T1000 (cell line): ENCODE measurements at places on chromosomes 5 and 9.
A peak's percentile ranks its signal among the peaks of the same experiment; 100 is the strongest.

- DNase-seq: peak; percentile 62
These were observed 105.5 kb upstream of the PITX1 start for GRCh38 chr5:135139381-135140134.

DNA sequence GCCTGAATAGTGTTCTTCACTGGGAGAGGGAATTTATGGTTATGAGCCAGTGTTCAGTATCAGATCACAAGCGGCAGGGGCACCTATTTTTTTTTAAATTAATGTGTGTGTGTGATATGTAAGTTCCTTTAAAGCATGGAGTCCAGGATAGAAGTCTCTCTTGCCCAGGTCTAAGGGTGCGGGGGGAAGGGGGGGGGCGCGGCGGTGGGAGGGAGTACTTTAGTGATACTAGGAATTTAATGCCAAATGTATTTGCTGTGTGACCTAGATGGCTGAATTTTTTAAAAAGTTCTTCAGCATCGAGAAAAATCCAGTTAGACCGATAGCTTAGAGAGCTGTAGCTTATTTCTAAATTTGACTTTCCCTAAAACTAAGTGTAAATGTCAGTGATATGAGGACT is 1.5 kb upstream of the FCHO2 start:
- no peak for DNase-seq

GRCh38 chr9:3296536-3296935 is 229.3 kb downstream of the RFX3 start:
- DNase-seq: no peak

DNA sequence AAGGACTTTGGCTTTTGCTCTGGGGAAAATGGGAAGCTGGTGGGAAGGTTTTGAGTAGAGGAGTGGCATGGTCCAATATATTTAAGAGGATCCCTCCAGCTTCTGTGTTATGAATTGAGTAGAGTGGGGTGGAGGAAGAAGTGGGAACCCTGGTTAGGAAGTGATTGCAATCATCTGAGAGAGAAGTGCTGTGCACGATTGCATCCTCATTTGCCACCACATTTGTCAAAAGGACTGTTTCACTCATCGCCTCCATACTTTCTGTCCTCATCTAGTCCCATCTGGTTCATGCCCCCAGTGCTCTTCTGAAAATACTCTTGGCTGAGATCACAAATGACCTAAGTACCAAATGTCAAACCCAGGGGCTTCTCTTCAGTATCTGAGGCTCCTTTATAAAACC is 192.1 kb downstream of the RAB3C start:
- no peak for DNase-seq

DNA sequence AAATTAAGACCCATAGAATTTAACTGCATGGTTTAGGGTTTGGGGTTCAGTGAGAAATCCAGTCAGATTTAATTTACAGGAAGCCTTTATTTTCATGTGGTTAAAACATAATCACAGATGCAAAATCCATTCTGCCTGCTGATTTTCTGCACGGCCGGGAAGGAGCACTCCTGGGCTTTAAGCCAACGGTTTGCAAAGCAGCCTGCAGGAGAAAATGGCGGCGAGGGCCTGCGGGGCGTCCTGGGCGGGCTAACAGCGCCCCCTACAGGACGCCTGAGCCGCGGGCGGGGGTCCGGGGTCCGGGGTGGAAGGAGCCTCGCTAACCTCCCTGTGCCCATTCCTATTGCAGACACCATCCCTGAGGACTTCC is 47.6 kb downstream of the THBS4 start:
- DNase-seq: peak; percentile 67

GRCh38 chr9:28600226-28600625 is 1026.9 kb upstream of the C9orf72 start:
- DNase-seq: no peak

- DNase-seq: no peak
These were observed 25.5 kb downstream of the EGR1 start for GRCh38 chr5:138490648-138491283.

DNA sequence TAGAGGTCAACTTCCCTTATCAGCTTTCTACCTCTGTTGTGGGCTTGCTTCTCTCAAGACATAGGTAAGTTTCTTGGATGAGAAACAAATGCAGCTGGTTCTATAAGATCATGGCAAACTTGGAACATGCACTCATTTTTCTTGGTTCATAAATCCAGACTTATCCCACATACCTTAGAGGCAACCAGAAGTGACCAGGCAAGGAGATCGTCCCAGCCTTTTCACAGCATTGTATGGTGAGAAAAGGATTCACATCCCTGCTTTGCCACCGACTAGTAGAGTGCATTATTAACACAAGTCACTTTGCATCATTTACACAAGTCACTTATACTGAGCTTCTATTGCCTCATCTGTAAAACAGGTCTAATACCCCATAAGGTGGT is 35.4 kb downstream of the LHFPL2 start:
- no peak for DNase-seq

GRCh38 chr9:90515510-90515909 is 127.1 kb downstream of the DIRAS2 start:
- DNase-seq: no peak

DNA sequence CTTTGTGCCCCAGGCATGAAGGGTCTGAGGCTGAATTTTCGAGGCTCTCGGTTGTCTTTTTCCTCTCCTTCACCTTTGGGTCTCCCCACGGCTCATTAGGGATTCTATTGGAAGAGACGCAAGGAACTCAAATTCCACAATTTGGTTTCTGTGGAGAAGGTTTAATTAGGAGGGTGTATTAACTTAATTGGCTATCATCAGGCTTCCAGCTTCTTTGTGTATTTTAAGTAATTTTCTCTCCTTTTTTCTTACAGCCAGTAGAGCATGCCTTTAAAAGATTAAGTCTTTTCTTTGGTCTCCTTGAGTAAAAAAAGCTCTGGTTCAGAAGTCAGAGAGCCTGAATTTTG is 115.4 kb downstream of the PDZD2 start:
- no peak for DNase-seq

DNA sequence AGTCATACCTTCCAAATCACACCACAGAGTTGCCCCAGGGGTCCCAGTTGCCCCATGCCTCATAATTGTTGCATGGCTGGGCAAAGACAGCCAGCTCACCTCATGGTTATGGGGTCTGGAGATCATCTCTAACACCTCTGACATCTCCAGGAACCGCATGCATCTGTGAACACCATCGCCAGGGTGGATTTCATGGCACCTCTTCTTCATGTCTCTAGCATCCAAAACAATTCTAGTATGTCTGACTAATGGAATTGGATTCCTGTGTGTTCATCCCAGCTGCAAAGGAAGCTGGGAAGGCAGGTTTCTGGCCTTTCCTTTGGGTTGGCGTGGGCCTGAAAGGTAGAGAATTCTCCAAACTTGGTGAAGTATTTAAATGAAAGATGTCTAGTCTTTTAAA is 122.3 kb upstream of the ABCA1 start:
- no peak for DNase-seq

DNA sequence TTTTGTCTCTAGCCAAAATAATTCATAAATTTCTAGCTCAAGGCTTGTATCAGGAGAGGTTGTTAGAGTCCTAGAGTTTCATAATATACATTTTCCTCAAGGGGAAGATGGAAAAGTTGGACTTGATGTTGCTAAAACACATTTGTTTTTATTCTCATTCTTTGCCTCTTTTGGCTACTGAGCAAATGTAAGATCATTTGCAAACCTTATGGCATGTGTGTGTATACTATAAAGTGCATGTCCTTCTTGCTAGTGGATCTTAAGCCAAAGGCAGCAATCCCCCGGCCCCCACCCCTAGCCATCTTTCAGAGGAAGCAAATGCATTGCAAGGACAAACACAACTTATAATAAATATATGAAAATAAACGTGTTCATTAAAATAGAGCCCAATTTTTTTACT is 43.0 kb downstream of the ADAMTSL1 start:
- DNase-seq: no peak

- no peak for DNase-seq
These were observed 48.9 kb downstream of the NUDT12 start for GRCh38 chr5:103513701-103514100.

DNA sequence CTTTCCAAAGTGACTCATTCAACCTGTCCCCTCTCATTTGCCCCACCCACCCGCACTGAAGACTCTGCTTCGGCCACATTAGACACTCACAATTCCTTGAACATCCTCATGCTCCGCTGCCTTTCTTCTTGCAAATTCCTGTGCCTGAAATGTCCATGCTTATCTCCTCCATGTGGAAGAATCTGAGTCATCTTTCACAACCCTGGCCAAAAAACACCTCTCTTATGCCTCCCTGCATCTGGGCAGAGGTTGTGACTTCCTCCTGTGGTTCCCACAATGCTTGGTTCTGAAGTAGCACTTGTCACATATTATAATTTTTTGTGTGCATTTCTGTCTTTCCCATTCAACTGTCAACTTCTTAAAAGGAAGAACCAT is 238.6 kb downstream of the ENC1 start:
- DNase-seq: no peak

GRCh38 chr9:132411091-132411508 is 1.1 kb downstream of the CFAP77 start:
- no peak for DNase-seq

GRCh38 chr9:68925175-68925574 is 88.7 kb downstream of the PRKACG start:
- DNase-seq: no peak

GRCh38 chr5:90307782-90308181 is 101.8 kb downstream of the CETN3 start:
- DNase-seq: no peak

DNA sequence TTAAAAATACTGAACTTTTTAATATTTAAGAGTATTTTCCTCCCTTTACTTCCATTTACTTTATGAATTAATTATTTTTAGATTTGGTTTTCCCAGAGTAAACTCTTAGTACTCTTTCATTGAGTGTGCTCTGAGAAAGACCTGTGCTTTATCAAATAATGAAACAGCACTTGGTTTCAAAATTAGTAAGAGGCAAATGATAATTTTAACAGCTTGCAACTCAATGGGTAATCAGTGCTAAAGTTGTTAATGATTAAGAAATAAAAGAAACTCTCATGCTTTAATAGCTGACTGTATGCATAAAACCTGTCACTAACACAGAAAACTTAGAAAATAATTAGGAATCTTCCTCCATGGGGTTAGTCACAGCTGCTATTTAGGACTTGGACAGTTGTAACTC is 244.4 kb downstream of the RFX3 start:
- DNase-seq: no peak

DNA sequence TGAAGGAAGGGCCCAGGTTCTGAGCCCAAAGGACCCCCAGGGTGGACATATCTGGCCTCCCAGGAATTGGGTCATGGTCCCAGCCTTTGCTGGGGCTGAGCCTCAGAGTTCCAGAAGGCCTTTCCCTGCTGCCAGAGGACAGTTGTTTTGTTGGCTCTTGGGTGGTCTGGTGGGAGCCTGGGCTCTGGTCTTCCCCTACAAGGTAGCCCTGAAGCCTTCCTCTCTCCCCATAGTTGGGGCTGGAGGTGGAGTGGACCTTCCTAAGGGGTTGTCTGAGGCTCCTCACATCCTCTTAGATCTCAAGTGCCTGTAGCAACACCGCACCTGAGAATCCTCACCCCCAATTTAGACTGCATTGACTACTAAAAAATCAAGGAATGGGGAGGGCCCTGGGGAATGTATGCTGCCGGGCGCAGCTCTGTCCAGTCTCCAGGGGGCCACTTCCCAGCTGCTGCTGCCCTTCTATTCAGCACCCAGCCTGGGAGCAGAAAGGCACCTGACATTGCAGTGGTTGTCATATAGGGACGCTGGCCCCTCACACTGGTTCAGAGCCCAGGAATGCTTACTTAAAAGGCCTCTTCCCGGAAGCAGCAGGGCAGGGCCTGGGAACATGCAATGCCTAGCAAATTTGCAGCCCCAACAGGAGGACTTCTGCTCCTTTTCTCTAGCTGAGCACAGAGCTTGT is 66.4 kb downstream of the IL31RA start:
- no peak for DNase-seq

GRCh38 chr9:91515074-91515687 is 91.5 kb upstream of the NFIL3 start:
- no peak for DNase-seq

- no peak for DNase-seq
These were observed 2.8 kb upstream of the PCA3 start for GRCh38 chr9:76761448-76761847.

- DNase-seq: no peak
These were observed 42.1 kb upstream of the SUB1 start for GRCh38 chr5:32543291-32543690.

DNA sequence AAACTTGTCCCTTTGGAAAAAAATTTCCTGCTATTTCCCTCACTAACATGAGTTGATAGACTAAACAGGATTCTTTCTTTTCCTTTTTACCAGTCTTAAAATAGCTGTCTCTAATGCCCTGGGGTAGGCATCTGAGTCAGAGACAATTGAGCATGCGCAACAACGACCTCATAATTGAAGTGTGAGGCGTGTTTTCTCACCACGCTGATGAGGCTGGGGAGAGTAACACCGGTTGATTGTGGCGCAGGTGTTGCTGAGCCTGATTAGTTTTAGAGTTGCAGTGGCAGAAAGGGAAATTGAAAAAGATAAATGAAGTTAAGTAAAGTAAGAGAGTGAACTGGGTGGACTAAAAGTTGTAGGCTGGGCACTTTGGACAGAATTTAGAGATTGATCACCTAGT is 213.7 kb downstream of the TLR4 start:
- no peak for DNase-seq

DNA sequence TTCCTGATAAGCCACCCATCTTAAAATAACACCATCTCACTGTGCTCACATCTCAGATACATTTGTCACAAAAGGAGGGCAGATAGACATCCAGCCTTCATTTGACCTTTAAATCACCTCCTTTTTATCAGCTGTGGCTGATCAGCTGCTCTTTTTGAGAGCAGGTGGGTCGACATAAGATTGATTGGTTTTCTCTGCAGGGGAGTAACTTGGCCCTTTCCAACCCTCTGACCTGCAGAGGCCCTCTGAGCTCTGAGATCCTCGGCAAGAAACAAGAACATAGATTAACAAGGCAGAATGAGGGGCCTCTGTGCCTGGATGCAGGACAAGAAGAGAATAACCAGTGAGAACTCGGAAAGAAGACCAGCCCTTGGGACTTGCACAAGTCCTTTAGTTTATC is 33.5 kb upstream of the GLRA1 start:
- no peak for DNase-seq

- no peak for DNase-seq
These were observed 19.6 kb upstream of the RNF20 start for GRCh38 chr9:101514071-101514470.

DNA sequence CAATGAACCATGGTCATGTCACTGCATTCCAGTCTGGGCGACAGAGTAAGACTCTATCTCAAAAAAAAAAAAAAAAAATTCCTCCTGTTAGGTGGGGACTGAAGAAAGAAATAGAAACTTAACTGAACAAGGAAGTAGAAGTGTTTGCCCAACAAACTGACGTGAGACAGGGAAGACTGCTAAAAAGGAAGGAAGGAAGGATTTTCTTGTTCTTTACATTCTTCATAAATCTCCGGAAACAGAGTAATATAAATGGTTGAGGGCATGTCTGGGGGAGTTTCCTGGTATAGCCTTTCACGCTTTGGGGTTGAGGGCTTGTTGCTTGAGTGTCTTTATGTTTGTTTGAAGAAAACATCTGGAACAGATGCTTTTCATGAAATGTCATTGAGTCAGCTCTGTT is 3.1 kb downstream of the TOR1B start:
- DNase-seq: no peak
